ENCODE measurements at places on chromosomes 2 and 18. TPM values are rescaled to one million over a fixed set of nuclear protein-coding genes. Genes with fewer than 3 reads are reported as not detected.

DNA sequence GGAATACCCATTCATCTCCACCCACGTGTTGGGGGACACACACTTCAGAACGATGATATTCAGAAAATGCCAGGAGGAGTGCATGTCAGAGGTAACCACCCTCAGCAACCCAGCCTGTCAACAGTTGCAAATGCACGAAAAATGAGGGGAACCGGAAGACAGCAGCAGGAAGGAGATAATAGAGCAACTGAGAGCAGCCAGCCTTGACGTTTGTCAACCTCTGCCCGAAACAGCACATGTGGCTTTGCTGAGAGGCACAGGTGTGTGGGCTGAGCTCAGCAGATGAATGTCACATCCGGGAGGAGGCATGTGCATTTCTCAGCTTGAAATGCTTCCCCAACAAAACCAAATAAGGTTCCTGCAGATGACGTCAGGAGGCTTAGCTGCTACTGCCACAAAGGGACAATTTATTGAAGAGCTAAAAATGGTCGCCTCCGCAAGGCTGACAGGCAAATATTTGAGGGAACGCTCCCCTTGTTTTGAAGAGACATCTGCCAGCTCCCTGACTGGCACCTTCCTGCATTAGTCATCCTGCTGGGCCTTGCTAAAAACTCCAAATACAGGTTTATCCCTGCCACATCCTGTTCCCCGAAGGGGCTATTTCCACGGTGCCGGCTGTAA lies 419.0 kb downstream of the NBAS start:
- DNase-seq: peak; percentile 32

GRCh38 chr2:242034138-242034537 lies 164.6 kb downstream of the RTP5 start:
- no peak for DNase-seq

GRCh38 chr2:205903549-205904129 lies 182.3 kb downstream of the INO80D start:
- DNase-seq: no peak

GRCh38 chr2:127401757-127402695 lies 14.3 kb upstream of the MAP3K2 start:
- DNase-seq: no peak

- no peak for DNase-seq
Observed at GRCh38 chr2:201733544-201733943, 35.1 kb upstream of the MPP4 start.

DNA sequence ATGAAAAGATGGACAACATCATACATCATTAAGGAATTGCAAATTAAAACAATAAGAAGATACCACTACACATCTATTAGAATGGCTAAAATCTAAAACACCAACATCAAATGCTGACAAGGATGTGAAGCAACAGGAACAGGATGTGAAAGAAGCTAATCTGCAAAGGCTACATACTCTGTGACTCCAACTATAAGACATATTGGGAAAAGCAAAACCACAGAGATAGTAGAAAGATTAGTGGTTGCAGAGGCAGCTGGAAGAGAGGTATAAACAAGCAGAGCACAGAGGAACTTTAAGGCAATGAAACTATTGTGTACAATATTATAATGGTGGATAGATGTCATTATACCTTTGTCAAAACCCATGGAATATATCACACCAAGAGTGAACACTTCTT lies 393.7 kb upstream of the RAB6C start:
- DNase-seq: no peak

DNA sequence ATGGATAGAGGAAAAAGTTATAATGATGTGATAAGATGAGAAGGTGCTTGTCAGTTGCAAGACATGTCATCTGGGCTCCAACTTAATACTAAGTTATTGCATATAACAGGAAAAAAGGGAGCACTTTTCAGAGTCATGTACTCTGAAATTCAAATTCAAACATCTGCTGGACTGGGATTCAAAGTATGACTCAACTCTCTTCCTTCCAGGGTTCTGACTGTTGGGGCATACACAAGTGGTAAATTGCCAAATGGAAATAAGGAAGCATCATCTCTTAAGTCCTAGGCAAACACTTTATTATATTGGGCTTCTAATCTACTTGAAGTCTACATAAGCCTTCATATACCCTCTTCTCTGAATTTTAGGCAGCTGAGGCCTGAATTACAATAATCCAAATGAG lies 44.9 kb downstream of the ZBTB14 start:
- DNase-seq: no peak

GRCh38 chr18:74895686-74896085 lies 298.0 kb downstream of the ZNF407 start:
- no peak for DNase-seq

DNA sequence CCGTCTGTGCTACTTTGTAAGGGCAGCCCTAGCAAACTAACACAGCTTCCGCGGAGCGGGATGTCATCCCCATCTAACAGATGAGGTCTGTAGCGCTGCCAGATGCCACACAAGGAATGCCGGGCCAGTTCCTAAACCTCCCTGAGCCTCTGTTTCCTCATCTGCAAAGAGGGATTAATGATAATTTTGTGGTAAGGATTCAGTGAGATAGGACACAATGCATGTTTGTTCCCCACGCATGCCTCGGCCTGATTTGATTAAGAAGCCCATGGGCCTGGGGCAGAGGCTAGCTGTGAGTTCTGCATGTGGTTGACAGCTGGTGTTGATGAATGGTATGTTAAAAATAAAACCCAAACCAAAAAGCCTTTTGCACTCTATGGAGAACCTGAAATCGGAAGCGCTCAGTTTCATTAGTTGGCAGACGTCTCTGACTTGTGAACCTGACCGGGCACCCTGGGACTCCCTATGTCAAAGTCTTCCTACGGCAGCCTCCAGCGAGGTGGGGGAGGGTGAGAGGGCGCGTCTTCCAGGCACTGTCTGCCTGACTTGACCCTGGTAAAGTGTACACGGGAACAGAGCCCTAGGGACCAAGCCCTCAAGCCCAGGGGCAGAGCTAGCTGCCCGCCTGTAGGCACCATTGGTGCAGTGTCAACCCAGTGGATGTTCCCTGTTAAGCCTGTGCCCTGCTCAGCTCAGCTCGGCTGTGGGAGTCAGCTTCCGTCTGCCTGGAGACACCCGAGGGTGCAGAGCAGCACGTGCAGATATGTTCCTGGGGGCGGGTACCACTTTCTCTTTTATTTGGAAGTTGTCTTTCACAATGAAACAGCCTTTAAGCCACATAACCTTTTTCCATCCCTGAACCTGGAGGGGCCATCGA lies 14.8 kb upstream of the INHBB start:
- no peak for DNase-seq

DNA sequence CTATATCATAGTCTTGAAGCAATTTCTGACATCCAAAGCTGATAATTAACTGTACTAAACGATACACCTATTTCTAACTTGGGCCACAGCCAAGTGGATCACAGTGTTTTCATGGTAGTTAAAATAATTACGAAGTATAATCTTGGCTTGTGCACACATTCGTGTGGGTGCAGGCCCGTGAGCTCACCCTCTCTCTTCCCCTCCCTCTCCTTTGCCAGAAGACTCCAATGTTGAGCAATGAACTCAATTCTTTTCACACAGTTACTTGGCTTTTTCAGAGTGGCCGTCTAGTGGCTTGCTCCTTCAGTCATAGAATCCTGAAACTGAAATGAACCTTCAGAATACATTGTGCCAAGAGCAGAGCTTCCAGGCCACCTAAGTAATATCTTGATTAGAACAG lies 178.7 kb downstream of the NCKAP5 start:
- no peak for DNase-seq

SLC20A1 gene
- 26.9 TPM for total RNA-seq

ALK gene
- total RNA-seq: not detected

CD207 gene
- not detected for total RNA-seq

Data from esophagus squamous epithelium (tissue), 5 donors.